ENCODE measurements at places on chromosomes 11 and 22.

- H3K4me1 ChIP-seq = no peaks in the 10 kb centered on the region
- no peak overlapping the region for H3K4me3 ChIP-seq
- DNase-seq = no peak
- peaks cover 21% of the 10 kb centered on the region for H3K27me3 ChIP-seq
- no peak overlapping the region for H3K27ac ChIP-seq
Measured at GRCh38 chr11:134545521-134545920, 133.5 kb upstream of the B3GAT1 start.

- no peak overlapping the region for H3K27ac ChIP-seq
- H3K4me1 ChIP-seq = no peaks in the 10 kb centered on the region
- no peak for DNase-seq
- no peak overlapping the region for H3K4me3 ChIP-seq
- peaks cover 8% of the 10 kb centered on the region for H3K27me3 ChIP-seq
- no peaks in the 10 kb centered on the region for H3K36me3 ChIP-seq
Measured at GRCh38 chr11:64472593-64473455, 113.9 kb downstream of the RPS6KA4 start.

GRCh38 chr11:86241956-86242535, 2.5 kb upstream of the EED start:
- no peak overlapping the region for H3K4me3 ChIP-seq
- H3K27me3 ChIP-seq = no peaks in the 10 kb centered on the region
- H3K27ac ChIP-seq = no peak overlapping the region
- H3K36me3 ChIP-seq = peaks cover 2% of the 10 kb centered on the region
- peaks cover 18% of the 10 kb centered on the region for H3K4me1 ChIP-seq

- peak; percentile 45 for DNase-seq
- H3K27me3 ChIP-seq = peaks cover 2% of the 10 kb centered on the region
- H3K27ac ChIP-seq = peak overlapping the region; percentile 78
Measured at GRCh38 chr11:46345881-46346484, 1.3 kb upstream of the DGKZ start.

GRCh38 chr11:93541884-93542810, 1.0 kb downstream of the SMCO4 start:
- peaks cover 13% of the 10 kb centered on the region for H3K4me1 ChIP-seq
- peak overlapping the region; percentile 74 for H3K4me3 ChIP-seq
- no peaks in the 10 kb centered on the region for H3K36me3 ChIP-seq
- peak overlapping the region; percentile 52 for H3K27ac ChIP-seq
- H3K27me3 ChIP-seq = peaks cover 24% of the 10 kb centered on the region

GRCh38 chr22:40716116-40716515, 36.8 kb downstream of the MCHR1 start:
- no peak for DNase-seq
- no peak overlapping the region for H3K4me3 ChIP-seq
- H3K27me3 ChIP-seq = peaks cover 3% of the 10 kb centered on the region
- no peak overlapping the region for H3K27ac ChIP-seq
